Stimulated activated CD8-positive, alpha-beta memory T cell treated with anti-CD3 and anti-CD28 coated beads, Interleukin-12 subunit alpha, Interleukin-12 subunit beta, amount 100 ng/mL, for 4 hours (primary cell): ENCODE measurements at places on chromosomes 3 and 15.

GRCh38 chr3:194572143-194572789 is 61.0 kb downstream of the TMEM44 start:
- no peak for DNase-seq

- no peak for DNase-seq
Observed at GRCh38 chr3:102488331-102488730, 53.5 kb downstream of the ZPLD1 start.

DNA sequence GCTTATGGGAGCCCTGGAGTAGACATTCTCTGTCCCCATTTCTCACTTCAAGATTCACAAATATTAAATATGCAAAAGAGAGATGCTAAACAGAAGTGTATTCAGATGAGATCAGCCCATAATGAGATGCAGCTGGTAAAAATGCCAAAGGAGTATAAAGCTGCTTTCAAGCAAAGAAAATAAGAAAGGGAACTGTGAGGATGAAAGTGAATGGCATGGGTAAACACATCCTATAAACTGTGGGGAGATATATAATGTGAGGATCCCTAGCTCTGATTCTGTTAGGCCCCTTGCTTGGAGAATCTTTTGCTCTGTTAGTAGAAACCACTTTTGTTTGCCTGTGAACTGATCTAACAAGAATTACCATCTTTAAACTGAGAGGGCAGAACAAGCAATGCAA is 396.6 kb downstream of the SOX2 start:
- DNase-seq: no peak

GRCh38 chr3:52873433-52874159 is 23.8 kb downstream of the STIMATE start:
- no peak for DNase-seq

- DNase-seq: peak; percentile 15
Observed at GRCh38 chr3:14633819-14634424, 17.6 kb upstream of the CCDC174 start.

GRCh38 chr15:26128611-26129140 is 265.5 kb upstream of the ATP10A start:
- no peak for DNase-seq

DNA sequence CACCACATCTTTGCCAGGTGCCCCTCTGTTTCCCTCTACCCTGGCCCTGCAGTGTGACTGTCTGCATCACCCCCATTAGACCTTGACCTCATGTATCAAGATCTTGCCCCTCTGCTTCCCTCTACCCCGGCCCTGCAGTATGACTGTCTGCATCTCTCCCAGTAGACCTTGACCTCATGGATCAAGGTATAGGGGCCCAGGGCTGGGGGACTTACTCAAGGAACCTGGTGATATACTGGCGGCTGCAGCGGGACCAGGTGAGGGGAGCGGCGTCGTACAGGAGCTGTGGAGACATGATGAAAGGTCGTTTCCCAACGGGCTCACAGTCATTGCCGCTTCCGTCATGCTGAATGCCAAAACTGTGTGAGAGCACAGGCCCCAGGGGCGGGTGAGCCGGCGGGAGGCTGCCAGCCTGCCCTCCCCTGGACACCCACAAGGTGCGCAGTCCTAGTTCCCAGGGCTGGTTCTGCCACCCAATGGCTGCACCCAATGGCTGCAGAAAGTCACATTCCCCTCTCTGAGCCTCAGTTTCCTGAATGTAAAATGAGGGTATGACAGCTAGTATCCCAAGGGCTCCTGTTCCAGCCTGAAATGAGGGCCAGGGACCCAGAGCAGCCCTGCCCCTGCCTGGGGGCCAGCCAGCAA is 23.1 kb downstream of the ADAMTS7 start:
- DNase-seq: no peak

DNA sequence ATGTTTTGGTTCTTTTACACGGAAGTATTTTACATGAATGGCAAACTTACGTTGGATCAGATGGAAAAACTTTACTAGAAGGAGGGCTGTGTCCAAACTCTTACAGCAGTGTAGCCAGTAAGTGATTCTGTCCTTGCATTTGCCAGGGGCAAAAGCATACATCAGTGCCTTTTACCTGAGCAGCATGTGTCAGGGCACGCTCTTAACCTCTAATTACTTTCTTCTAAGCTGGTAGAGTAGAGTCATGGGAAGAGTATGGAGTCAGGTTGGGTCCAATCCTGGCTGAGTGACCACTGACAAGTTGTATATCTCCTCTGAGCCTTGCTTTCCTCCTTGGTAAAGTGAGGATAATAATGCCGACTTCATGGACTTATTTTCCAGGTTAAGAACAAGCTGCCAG is 47.1 kb downstream of the RYR3 start:
- no peak for DNase-seq

DNA sequence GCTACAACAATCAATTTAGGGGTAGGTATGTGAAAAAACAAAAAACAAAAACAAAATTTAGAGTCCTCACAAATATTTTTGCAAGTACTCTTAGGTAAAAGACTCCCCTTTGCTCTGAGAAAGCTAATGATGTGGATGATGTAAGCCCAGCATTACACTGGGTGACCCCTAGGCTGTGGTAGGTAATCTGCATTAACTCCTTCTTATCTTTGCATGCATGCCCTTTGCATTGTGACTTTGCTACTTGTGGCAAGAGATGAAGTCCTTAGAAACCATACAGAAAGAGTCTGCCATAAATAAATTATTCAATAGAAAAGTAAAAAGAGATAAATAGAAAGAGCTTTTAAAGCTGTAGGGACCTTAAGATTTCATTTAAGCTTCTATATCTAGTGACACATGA is 159.7 kb upstream of the MBNL1 start:
- DNase-seq: no peak

DNA sequence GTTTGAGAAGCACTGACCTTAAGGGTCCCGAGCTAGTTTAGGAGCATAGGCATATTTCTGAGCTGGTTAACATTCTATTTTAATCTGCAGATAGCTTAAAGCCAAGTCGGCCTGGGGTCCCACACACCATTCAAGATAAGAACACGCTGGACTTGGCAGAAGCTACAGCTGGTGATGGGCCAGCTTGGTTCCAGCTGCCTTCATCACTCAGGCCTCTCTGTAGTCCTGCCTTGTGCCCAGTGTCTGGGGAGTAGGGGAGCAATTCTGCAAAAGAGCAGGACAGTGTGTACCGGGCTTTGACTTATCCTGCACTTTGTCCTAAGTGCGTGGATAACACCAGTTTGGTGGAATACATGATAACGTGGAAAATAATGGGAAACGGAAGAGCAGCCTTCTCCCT is 164.5 kb downstream of the MEGF11 start:
- DNase-seq: no peak

DNA sequence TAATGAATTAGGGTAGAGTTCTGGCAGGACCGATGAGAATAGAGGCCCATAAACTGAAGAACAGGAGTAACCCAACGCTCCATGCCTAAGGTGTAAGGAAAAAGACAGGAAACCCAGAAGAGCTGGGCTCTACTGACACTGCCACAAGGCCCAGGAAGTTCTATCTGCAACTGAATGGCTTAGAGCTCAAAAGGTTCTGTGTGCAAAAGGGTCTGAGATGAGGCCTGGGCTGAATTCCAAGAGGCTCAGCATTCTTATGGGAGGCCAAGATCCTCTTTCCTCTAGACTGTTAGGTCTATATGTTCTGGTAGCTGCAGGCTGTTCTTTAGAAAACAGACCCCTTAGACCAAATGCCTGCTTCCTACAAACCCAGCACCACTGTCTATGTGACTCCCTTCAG is 30.5 kb upstream of the PRSS50 start:
- no peak for DNase-seq
